AG08395 (cell line): ENCODE measurements at places on chromosomes 6 and 20.

DNA sequence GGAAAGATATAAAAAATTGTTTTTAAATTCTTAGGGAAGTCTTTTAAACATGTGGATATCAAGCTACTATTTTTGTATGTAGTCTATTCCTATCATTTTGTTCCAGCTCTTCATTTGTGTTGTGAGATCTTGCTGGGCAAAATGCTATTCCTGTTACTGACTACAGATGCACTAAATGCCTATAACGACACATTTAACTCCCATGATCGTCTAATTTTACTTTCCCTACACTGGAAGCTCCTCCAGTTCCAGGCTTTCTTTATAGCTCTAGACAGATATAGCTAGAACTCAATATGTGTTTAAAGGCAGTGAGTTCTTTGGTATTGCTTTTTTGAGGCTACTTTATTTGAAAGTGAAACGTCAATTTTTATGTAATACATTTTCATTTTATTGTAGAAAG, 971.5 kb upstream of the CITED2 start:
- DNase-seq: no peak

DNA sequence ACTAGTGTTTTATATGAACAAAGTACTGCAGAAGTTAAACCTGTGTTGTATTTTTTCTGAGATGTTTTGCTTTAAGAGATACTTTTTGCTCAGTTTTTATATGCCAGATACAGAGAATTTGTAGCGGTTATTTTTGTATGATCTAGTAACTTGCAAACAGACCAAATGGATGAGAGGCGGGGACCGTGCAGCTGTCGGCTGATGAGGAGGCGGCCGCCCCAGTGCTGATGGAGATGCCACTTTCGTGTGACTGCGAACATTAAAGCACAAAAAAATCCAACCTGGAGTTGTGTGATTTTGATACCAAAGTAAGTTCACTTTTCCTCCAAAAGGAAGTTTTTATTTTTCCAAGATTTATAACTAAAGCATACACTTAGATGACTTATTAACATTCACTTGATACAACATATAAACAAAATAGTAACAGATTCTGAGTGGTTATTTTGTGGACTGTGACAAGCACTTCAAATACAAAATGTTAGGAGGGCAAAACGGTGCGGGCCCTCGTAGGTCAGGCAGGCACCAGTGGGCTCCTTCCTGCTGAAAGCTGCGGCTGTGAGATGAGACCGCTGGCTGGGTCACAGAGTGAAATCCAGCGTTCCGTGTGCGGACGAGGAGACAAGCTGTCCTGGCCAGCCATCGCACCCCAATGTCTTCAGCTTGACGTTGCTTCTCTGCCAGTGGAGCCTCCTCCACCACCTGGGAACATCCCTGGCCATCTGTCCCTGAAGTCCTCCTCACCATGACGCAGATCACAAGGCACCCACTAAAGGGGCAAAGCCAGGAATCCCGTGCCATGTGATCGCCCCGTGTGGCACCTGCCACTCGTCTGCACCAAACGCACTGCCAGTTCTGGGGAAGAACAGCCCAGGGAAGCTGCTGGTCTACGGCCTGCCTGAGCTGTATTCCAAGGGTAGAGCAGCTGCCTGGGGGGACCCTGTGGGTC, 4.0 kb upstream of the OGFR start:
- no peak for DNase-seq

- no peak for DNase-seq
Measured at GRCh38 chr6:41408982-41409381, 73.6 kb downstream of the NCR2 start.

GRCh38 chr6:170234419-170234818, 56.5 kb downstream of the DLL1 start:
- no peak for DNase-seq

- DNase-seq: no peak
Measured at GRCh38 chr6:157761926-157762325, 61.1 kb upstream of the SNX9 start.

DNA sequence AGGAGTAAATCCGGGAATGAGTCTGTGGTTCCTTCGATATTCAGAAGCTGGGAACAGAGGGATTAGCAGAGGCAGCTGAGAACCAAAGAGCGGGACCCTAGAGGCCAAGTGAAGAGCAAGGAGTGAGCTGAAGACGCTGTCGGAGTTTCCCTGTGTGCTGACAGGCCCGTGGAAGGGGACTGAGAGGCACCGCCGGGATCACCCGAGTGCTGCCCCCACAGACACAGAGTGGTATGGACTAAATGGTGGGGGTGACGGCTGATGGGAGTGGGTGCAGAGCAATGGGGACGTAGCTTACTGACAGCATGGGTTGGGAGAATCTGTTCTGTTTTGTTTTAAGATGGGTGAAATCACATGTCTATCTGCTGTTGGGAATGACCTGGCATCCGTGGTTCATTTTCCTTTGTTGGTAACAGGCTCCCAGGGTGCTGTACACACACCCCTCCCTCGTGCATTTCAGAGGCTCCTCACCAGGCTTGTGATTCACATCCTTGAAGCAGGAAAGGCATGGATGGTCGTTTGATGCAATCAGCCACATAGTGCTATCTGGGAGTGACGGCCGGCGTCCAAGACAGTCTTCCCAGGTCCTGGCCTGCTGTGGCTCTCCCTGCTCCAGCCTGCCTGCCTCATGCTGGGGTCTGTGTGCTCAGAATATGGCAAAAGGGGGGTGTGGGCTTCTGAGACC, 97.4 kb downstream of the THBS2 start:
- DNase-seq: no peak

DNA sequence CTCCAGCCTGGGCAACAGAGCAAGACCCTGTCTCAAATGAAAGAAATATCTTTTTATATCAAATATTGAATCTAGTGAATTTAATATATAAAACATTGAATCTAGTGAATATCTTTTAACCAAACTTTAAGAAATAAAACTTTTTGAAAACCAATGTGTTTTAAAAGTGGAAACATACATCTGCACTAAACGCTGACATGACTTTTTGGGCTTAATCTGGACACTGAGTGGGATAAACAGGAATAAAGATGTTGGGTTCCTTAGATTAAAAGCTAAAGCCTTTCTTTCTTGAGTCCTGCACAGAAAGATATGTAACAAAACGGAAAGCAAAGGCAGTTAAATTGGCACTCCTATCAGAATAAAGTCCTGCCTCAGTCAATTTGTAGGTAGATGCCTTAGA, 190.2 kb downstream of the ARHGAP18 start:
- DNase-seq: no peak

DNA sequence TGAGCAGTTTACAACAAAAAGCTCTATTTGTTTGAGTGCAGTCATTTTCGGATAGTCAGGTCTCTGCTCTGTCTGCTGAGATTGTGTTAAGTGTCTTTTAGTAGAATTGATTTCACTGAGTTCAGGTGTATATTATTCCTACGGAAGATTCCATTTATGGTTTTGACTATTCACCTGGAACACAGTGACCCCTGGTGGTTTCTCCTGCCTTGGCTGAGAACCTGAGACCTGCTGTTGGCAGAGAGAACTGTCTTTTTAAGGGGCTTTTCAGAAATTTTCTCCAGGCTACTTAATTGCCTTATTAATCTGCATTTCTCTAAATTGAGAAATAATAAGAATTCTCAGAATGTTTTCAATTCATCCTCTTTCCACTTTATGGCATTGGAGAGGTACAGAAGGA, 508.0 kb downstream of the TBC1D32 start:
- no peak for DNase-seq

DNA sequence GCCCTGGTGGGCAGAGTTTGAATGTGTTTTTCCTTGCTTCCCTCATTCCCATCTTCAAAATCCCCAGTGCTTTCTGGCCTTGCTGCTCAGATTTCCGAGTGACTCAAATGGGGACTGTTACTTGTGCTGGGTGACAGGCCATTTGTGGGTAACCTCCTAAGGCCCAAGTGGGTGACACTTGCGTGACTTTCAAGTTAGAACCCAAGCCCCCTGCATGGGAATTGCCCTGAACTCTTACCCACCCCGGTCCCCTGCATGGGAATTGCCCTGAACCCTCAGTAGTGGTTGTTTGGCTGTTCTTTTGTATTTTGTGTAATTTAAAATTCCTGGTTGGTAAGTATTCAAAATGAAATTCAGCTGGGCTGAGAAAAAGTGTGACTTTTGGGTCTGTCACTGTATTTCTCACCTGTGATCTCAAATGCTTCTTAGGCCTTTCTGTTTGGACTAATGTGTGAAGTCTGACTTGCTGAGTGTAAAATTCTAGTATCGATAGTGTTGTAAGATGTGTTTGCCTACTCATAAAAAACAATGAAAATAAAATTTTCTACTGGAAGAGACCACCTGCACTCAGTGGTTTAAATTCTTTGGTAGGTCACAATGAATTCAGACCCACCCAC, 12.4 kb upstream of the RBM38 start:
- DNase-seq: no peak

DNA sequence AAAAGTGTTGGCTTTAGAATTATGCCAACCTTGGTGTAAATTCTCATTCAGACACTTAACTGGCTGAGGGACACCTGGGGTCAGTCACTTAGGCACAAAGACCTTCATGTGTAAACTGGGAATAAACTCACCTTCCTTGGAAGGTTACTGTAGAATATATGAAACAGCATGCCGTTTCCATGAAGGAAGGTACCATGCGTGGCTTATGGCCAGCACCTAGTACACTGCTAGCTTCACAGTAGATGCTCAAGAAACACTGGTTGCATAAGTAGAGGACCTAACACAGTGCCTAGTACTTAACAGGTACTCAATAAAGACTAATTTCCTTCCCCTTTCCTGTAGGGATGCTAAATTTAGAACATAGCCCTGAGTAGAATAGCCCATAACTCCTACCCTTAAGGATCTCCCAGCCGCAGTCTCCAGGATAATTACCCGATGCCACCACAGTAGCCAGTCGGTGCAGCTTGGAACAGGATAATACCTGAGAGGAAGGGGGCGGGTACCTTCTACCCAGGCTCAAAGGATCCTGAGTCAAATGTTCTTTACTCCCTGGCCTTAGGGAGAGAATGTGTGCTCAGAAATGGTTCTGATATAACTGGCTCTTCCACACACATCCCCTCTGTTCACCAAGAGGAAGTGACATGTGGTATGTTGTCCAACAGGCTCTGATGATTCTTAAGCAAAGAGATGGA, 3.6 kb downstream of the BCL2L1 start:
- DNase-seq: no peak

- DNase-seq: no peak
Measured at GRCh38 chr20:10483691-10484090, 48.6 kb downstream of the SLX4IP start.

GRCh38 chr20:4014031-4014474, 1.3 kb downstream of the RNF24 start:
- peak; percentile 63 for DNase-seq

DNA sequence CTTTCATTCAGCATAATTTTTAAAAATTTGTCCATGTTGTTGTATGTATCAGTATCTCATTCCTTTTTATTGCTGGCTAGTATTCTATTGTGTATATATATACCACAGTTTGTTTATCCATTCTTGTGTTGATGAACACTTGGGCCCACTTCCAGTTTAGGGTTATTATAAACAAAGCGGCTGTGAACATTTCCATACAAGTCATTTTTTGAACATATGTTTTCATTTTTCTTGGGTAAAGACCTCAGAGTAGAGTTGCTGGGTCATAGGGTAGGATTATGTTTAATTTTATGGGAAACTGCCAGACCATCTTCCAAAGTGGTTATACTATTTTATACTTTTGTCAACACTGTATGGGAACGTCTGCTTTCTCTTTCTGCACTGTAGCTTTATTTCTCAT, 55.3 kb downstream of the RBM24 start:
- no peak for DNase-seq

- no peak for DNase-seq
Measured at GRCh38 chr6:28205879-28206278, 19.2 kb upstream of the ZSCAN9 start.

- no peak for DNase-seq
Measured at GRCh38 chr6:11675601-11676000, 103.0 kb downstream of the ADTRP start.

DNA sequence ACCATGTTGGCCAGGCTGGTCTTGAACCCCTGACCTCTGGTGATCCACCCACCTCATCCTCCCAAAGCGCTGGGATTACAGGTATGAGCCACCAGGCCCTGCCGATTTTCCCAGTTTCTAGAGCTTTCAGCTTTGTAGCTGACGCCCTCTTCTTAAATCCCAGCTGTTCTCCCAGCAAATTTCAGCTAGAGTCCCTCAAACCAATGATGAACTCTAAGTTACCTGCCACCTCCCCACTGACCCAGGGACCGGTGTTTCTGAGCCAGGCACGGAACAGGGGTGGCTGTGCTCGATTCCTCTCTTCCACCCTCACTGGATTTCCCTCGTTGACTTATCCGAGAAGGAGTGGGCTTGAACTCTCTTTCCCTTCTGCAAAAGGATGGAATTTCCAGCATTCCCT, 39.1 kb downstream of the SUN5 start:
- DNase-seq: no peak

GRCh38 chr6:145017516-145017915, 717.8 kb downstream of the EPM2A start:
- no peak for DNase-seq

DNA sequence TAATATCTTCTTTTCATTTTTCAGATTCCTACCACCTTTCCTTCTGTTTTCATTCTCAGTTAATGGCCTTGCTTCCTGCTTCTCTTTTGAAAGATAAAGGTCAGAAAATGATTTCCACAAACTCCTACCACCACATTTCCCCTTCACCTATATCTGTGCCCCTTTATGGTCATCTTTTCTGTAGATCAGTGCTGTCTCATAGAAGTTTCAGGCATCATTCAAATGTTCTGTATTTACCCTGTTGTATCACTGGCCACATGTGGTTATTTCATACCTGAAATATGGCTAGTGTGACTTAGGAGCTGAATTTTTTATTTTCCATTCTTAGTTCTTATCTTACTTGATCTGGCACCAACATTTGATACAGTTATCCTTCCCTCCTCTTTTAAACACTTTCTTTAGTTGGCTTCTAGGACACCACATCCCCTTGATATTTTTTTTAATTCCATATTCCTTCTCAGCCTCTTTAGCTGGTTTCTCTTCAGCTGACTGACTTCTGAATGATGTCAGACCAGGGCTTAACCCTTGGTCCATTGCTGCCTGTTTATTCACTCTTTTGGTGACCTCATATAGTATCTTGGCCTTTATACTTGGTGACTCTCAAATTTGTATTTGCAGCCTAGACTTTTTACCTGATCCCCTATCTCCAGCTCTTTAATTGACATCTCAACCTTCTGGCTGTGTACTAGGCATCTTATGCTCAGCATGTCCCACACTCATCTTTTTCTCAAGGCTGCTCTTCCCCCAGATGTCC, 81.0 kb downstream of the ATRN start:
- no peak for DNase-seq

- DNase-seq: no peak
Measured at GRCh38 chr6:111534231-111534751, 51.3 kb upstream of the REV3L start.

- DNase-seq: no peak
Measured at GRCh38 chr6:25366903-25367545, 87.8 kb downstream of the CARMIL1 start.
